ENCODE measurements at places on chromosomes 5 and 9. TPM values are rescaled to one million over a fixed set of nuclear protein-coding genes. Genes with fewer than 3 reads are reported as not detected.

DNA sequence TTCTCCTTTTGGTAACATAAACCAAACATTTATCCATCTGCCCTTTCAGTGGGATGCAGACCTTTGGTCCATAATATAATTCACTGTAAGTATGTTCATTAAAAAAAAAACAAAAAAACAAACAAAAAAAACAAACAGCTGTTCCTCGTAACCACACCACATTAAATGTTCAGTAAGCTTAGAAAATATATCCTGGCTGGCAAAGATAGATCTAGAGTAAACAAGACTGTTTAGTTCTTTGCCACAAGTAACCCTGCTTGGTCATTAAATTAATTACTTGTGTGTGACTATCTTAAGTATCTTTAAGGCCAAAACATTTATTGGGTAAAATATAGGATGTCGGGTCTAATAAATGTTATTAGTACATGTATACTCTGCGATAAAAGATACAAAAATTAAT is 1717.1 kb downstream of the EFNA5 start:
- no peak for DNase-seq

DNA sequence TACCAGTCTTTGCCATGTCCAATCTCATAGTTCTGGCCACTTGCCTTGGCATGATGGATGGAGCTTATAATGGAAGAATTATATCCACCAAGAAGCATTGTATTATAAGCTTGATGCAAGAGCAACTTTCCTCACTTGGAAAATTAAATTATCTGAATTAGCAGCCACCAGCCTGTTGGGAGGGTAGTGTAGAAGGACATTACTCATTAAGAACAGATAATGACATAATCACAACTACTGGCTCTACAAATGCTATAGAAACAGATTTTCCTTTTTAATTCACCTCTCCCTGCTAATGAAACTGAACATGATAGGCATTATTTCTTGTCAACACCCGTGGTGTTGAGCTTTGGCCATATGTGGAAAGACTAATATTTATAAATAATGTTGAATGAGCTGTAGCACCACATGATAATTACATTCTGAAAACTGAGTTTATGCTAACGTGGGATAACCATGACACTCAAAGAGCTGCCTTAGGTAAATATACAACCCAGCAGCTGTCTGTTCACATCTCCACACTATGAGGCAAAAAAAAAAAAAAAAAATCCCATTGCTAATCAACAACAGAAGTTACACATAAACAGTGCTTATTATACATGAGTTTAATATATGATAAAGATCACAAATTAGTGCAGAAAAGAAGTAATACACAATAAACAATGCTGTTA is 48.1 kb upstream of the NR4A3 start:
- no peak for DNase-seq

GRCh38 chr5:76457674-76458485 is 54.8 kb downstream of the IQGAP2 start:
- no peak for DNase-seq

DNA sequence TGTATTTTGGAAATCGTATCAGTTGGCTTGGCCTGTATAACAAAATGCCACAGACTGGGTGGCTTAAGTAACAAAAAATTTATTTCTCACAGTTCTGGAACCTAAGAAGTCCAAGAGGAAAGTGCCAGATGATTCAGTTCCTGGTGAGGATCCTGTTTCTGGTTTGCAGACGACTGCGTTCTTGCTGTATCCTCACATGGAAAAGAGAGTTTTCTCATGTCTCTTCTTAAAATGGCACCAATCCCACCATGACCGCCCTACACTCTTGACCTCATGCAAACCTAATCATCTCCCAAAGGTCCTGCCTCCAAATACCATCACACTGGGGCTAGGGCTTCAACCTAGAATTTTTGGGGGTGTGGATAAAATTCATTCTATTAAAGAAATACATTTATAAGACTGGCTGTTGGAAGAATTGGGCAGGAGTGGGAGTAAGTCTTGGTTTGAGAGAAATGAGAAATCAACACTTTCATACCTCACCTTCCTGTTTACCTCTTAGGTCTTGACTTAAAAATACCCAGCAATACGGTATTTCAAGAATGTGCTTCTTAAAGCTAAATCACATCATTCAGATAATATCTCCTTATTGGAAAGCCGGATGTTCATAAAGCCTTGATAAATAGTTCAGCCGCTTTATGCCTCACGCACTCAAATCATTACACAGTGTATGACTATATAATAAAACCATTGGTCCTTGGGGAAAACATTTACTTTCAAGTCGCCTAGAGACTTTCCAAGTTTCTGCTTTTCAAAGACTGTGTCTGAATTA is 28.7 kb downstream of the PTTG1 start:
- DNase-seq = no peak

GRCh38 chr5:139190125-139190524 is 8.0 kb downstream of the SIL1 start:
- DNase-seq = no peak

DNA sequence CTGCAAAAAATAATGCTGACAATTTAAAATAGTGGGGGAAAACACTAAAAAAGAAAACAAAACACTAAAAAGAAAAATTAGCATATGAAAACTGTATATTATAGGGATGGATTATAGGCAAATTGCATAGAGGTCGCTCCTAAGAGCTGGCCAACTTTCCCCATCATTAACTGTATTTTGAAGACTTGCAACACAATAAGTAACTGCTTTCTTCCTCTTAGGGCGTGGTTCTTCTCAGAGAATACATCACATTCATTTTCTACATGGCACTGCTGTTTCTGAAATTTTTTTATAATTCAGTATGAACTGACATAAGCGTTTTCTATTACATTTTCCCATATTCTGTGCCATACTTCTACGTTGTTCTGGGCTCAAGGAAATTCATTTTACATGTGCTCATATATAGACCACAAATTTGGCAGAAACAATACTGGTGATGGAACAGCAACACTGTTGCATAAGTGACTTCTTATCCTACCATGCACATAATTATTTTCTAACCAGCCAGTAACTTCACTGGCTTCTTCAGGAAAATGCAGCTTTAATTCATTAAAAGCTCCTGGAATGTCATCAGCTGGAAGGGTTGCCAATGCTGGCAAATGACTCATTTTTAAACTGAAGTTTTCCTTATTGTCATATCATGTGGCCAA is 171.2 kb upstream of the DMAC1 start:
- no peak for DNase-seq

C9orf153 gene
- 0.36 TPM for total RNA-seq

TCF7 gene
- 9.5 TPM for total RNA-seq

C1QTNF2 gene
- not detected for total RNA-seq

PCDHA6 gene
- 2.3 TPM for total RNA-seq

PELO gene
- total RNA-seq = 31.0 TPM

Measured in endothelial cell (in vitro differentiated cells).